ENCODE measurements at places on chromosomes 3 and 15. TPM values are rescaled to one million over a fixed set of nuclear protein-coding genes. Genes with fewer than 3 reads are reported as not detected.

DNA sequence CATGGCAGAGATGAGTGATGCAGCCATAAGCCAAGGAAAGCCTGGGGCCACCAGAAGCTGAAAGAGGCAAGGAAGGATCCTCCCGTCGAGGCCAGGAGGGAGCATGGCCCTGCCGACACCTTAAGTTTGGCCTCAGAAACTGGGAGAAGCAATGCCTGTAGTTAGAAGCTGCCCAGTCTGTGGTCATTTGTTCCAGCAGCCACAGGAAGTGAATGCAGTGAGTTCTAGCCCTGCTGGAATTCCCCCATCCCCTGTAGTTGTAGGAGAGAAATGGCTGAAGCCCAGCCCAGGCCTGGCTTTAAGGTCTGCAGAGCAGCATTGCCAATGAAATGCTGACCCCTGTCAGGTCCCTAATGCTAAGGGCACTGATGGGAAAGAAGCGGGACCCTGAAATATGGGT lies 12.2 kb upstream of the CHSY1 start:
- no peak for DNase-seq

DNA sequence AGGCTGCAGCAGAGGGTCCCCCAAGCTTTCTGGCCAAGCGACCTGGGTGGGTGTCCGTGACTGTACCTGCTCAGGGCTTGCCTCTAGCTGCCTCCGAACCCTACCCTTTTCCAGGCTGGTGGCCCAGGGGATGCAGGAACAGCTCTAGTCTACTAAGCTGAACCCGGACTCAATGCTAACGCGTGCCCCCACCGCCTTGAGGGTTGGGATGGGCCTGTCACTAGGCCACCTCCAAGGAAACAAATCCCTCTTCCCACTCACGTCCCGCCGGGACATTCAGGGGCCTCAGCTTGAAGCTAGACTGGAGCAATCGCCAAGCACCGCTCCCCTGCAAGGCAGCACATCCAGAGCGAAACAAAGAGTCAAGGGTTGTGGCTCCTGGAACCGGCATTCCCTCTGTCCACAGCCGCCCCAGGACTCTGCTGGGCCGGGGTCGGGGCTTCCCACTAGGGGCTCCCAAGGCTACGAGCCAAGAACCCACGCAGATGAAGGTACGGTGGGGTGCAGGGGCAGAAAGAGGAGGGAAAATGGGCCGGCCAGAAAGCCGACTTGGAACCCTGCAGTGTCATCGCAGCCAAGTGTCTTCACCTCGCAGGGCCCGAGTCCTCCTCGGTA lies 2.9 kb downstream of the FBXL22 start:
- DNase-seq = no peak

Gene PDIA3
- total RNA-seq = 520 TPM

Gene GOLGA8H
- 0.46 TPM for total RNA-seq

Gene FAN1
- total RNA-seq = 22.2 TPM

GRCh38 chr15:95975212-95975611 lies 355.3 kb upstream of the NR2F2 start:
- DNase-seq = no peak

DNA sequence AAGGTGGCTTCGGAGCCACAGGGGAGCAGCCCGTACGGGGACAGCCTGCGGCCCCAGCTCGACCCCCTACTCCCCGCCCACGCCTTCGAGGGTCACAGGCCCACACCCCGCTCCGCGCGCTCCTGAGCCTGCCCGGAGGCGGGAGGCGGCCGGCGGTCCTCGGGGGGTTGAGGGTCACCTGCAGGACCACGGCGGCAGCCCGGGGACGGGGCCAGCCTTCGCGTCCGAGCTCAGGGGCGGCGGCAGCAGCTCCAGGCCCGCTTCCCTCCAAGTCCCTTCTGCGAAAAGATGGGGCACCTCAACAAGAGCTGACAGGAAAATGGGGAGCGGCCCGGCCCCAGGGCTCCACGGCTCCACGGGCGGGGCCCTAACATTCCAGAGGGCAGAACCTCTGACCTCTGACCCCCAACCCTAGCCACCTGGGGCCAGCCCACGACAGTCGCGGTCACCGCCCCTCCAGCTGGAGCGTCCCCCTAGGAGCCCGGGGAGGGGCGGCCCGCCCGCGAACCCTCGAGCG lies 428 bp downstream of the LYSMD4 start:
- peak; percentile 29 for DNase-seq

DNA sequence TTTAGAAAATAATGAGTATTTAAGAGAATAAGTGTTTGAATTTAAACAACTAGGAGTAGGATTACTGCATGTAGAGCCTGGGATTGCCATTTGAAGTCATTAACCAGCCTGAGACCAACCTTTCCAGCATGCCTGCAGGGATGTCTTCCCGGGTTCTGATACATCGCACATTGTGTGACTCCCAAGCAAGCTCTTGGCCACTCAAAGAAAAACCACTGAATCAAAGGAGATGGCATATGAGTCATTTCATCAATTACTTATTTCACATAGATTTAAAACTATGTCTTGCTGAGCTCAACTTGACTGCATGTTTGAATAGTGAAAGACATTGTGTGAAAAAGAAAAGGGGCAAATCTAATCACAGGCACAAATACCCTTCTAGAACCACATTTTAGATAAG lies 15.0 kb upstream of the THBS1 start:
- DNase-seq = no peak

- DNase-seq = no peak
These were observed 38.3 kb downstream of the PXYLP1 start for GRCh38 chr3:141269961-141270360.

DNA sequence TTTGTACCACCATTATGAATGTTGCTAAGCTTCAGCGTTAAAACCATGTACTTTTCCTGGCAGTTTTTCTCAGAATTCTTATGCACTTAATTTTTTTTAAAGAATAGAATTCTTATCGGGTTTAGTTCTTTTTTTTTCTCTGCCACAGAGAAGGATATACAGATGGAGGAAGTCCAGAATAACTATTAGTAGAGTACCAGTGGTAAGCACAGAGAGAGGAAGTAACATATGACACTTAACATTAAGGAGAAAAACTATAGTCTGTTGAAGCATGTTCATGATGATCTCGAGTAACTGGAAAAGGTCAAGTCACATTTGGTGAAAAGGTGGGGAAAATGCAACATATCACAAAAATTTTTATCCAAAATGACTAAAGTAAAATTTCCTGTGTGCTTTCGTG lies 68.9 kb downstream of the RNF13 start:
- DNase-seq = no peak

DNA sequence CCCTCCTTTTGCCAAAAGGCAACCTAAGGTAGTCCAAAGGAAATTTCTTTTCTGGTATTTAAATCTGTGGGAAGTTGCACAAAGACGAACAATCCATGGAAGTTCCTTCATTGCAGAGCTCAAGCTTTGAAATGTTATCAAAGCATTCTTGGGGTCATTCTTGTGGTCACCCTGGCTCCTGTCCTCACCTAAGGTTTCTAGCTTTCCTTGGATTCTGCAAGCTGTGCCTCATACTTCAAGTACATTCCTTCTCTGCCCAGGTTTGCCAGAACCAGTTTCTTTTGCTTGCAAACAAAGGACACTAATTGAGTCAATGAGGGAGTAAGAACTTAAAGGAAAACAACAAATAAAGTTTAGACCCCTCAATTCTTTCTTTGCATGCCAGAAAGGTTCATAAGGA lies 329.8 kb upstream of the PDZRN3 start:
- DNase-seq = no peak

Gene LCTL
- total RNA-seq = not detected

DNA sequence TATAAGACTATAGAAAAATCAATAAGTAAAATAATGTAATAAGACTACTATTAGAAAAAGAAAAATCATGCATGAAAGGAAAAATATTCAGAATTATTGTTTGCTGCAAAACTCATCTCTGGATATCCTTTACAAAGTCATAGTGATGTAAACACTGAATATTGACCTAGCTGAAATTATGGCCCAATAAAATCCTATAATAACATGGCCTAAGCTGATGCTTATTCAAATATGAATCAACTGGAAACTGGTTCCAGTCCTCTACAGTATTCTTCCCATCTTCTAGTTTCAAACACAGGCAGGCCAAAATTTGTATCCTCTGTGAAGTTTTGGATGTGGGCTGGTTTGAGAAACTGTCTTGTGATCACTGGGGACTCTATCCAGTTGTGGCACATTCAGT lies 134.5 kb downstream of the CNTN3 start:
- no peak for DNase-seq

Gene HOMER2
- total RNA-seq = 152 TPM

DNA sequence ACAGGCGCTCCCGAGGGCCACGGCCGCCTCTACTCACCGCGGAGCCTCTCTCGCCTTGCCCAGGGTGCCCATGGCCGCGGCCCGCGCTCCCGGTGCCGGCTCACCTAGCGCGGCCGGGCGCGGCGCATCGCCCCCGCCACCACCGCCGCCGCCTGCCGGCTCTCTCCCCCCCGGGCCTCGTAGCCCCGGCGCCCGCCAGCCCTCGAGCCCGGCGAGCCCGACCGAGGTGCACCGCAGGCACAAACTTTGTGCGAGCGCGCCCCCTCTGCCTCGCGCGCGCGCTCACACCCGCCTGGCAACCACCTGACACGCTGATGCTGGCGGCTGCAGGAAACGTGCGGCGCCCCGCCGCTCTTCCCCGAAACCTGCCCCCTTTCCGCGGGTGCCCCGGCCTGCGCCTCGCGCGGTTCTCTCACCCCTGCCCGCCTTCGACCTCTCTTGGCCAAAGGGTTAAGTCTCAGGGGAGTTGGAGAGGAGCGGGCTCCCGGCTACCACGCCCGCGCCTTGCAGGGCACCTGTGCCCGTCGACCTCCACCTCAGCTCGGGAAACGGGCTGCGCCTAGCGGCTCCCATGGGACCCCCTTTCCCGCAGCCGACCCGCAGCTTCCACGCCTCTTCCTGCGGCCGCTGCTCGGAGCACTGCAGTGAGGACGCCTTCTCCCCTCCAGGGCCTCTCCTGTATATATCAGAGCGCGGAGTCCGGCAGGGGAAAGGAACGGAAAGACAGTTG lies at the start of gene RASGRP1:
Gene RASGRP1 (minus strand): TSS at position 258 of the 730 bp plus-strand sequence. CDS start 186 bp downstream, at position 72.
- DNase-seq = peak; percentile 72

DNA sequence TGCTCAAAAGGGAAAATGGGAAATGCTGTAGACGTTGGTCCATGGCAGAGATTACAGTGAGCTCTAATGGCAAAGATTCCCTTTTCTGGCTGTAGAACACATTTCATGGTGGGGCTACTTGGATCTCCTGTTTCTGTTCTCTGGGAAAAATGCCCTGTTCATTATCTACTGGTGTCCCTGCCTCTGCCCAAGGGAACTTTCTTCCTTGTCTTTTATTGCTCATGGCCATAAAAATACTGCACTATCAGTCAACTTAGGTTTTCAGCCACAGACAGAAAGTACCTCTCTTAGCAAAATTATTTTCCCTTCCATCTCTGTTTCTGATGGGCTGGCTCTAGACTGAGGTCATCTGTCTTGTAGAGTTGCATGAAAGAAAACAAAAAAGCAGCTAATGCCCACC lies 98.9 kb downstream of the PDCD6IP start:
- no peak for DNase-seq

- peak; percentile 66 for DNase-seq
These were observed 244.8 kb downstream of the ALCAM start for GRCh38 chr3:105611304-105612192.

Gene BNC1
- total RNA-seq = not detected

- no peak for DNase-seq
These were observed 13.9 kb downstream of the ISLR2 start for GRCh38 chr15:74144153-74144775.

Gene NR1I2
- 106 TPM for total RNA-seq

Gene GRAMD2A
- total RNA-seq = 0.55 TPM

GRCh38 chr3:107868449-107868848 lies 222.4 kb downstream of the CD47 start:
- no peak for DNase-seq

DNA sequence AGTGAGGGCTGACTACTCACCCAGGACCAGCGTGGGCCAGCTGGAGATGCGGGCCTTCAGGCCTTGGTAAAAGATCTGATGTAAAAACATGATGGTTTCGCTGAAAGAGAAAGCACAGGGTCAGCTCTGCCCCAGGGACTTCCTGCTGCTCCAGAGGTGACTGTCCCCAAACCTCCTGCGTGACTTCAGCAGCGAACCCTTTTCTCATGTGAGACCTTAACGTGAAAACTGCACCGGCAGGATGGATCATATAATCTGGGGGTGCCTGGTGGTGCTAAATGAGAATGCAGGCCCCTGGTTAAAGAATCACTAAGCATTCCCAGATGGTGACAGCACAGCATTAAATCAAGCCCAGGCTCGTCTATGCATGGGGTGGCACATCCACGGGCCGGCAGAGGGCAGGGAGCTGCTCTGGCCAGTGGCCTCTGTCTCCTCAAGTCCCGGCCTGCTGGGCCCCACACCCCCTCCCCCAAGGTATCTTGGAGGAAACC lies 55.4 kb downstream of the RASGRF1 start:
- no peak for DNase-seq

Gene GP5
- total RNA-seq = 0.17 TPM

Gene PRSS50
- 0.17 TPM for total RNA-seq

Gene GOLGA8J
- total RNA-seq = not detected

DNA sequence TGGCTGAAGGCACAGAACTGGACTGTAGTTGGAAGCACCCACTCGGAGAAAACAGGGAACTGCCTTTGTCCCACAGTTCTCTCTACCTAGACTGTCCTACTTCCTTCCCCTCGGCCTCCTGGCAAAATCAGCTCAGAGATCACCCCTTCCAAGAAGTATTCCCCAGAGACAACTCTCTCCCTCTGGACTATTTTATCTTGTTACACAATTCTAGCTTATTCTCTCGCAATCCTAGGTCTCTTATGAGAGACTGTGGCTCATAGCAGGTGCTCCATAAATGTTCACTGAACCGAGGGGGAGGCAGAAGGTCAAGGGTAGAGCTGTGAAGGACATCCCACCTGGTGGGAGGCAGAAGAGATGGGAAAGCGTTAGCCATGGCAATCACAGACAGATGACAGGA lies 10.6 kb downstream of the HEG1 start:
- no peak for DNase-seq

DNA sequence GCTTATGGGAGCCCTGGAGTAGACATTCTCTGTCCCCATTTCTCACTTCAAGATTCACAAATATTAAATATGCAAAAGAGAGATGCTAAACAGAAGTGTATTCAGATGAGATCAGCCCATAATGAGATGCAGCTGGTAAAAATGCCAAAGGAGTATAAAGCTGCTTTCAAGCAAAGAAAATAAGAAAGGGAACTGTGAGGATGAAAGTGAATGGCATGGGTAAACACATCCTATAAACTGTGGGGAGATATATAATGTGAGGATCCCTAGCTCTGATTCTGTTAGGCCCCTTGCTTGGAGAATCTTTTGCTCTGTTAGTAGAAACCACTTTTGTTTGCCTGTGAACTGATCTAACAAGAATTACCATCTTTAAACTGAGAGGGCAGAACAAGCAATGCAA lies 396.6 kb downstream of the SOX2 start:
- no peak for DNase-seq

GRCh38 chr3:129525341-129525968 lies 3.0 kb upstream of the RHO start:
- DNase-seq = no peak

Gene SLC22A14
- 0.46 TPM for total RNA-seq

DNA sequence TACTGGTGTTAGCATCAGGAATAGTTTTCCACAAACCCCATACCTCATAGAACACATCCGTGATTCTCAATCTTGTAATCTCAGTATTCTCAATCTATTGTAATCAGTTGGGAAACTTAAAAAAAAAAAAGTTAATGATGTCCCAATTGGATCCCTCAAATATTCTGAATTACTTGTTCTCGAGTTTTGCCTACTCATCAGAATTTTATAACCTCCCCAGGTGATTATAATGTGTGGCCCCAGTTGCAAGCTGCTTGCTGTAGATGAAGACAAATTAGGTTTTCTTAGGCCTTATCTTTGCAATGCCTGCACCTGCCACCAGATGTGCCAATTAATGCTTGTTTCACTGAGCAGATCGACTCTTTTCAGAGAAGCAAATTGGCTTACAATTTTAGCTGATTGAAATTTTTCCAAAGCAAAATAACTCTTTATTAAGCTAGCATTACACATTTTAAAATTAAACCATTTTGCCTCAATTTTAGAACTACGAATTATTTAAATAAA lies 19.0 kb upstream of the DIPK2A start:
- no peak for DNase-seq

Gene SYNM
- 167 TPM for total RNA-seq

Data from mucosa of gallbladder (tissue), 1 donor.